ENCODE measurements at places on chromosomes 11 and 22.

DNA sequence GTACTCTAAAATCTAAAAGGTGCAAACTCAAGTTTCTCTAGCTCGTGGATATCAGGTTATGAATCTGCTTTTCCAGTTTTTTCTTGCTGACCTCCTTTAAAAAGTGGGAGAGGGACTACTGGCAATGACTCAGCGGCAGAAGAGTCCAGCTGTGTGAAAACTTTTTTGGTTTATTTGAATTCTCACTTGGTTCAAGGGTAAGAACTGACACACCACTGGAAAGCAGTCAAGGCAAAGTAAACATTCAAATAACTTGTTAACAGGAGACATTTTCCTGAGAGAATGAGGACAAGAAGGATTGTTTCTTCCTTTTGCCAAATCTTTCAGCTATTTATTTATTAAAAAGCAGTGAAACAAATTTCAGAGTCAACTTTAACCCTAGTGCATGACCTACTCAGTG, 36.1 kb downstream of the CDON start:
- no peak for DNase-seq

GRCh38 chr11:42036201-42036600, 576.7 kb upstream of the LRRC4C start:
- DNase-seq = no peak

- no peak for DNase-seq
Observed at GRCh38 chr11:100791103-100791502, 104.0 kb downstream of the ARHGAP42 start.

DNA sequence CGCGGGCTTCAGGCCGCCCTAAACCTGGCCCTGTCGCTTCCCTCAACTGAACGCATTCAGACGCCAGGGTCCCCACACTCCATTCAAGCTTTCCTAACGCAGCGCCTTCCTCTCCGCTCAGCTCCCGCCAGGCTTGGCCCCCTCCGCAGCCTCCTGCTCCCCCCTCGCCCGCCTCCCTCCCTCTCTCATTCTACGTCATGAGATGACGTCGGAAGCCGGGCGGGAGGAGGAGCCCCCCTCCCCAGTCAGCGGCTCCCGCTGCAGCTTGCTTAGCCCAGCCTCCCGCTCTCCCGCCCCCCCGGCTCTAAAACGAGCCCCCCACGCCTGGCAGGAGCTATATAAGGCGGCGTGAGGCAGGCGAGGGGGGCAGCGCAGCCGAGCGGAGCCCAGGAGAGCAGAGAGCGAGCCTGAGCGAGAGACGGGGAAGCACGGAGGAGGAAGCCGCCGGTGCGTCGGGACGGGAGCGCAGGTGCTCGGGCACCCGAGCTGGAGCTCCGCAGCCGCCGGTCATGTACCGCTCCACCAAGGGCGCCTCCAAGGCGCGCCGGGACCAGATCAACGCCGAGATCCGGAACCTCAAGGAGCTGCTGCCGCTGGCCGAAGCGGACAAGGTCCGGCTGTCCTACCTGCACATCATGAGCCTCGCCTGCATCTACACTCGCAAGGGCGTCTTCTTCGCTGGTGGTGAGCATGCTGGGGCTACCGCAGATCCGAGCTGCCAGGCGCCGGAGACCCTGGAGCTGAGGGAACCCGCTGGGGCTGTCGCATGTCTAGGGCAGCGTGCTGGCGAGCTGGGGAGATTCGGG, at the start of gene NPAS4:
Gene NPAS4, plus strand, starts transcription at position 365 of the 806 bp plus-strand sequence. Its CDS starts 145 bp downstream, at position 510.
- no peak for DNase-seq

- no peak for DNase-seq
Observed at GRCh38 chr11:111457731-111458368, 54.3 kb downstream of the BTG4 start.

- DNase-seq = no peak
Observed at GRCh38 chr11:84300092-84300491, 1013.9 kb upstream of the CCDC90B start.

DNA sequence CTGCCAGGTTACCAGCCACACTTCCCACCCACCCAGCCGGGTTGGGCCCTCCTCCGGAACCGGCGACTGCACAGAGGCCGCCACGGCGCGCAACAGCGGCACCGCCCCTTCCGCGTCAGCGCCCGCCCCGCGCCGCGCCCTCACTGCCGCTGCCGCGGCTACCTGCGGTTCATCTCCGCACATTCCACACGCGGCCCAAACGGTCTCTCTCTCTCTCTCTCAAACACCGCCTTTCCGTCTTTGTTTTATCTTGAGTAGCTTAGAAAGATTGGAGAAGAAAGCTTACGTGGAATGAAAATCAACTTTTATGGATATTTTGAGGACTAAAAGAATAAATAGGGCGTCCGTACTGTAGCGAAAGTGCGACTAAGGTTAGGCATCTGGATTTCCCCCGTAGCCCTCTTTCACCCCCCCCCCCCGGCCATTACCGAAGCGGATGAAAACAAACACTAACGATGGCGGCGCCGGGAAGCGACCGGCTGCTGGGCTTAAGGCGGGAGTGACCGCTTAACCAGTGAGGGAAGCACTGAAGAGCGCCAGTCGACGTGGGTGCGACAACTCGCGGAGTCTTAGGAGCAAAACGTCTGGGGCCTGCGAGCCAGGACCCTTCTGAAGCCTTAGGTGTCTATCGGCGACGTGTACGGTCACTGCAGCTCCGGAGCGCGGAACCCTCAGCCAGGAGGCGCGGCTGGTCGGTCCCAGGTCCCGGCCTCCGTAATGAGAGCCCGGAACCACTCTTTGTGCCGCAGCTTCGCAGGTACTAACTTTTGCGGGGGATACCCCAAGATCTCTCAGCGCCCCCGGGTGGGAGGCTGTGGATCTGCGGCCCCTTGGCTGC, at the start of the genes ATG13 and HARBI1:
Gene ATG13, plus strand, starts transcription at position 420 of the 838 bp plus-strand sequence. CDS start 26,739 bp downstream, outside the sequence.
Gene HARBI1, minus strand, starts transcription at position 94 of the 838 bp plus-strand sequence. CDS start 990 bp downstream, outside the sequence.
- DNase-seq = peak; percentile 83

- no peak for DNase-seq
Observed at GRCh38 chr11:128555606-128556005, 31.8 kb downstream of the ETS1 start.

- no peak for DNase-seq
Observed at GRCh38 chr11:44162004-44162403, 66.5 kb downstream of the EXT2 start.

GRCh38 chr11:22389526-22390282, 51.5 kb downstream of the SLC17A6 start:
- DNase-seq = no peak

- no peak for DNase-seq
Observed at GRCh38 chr11:40280159-40281051, 1179.0 kb downstream of the LRRC4C start.

DNA sequence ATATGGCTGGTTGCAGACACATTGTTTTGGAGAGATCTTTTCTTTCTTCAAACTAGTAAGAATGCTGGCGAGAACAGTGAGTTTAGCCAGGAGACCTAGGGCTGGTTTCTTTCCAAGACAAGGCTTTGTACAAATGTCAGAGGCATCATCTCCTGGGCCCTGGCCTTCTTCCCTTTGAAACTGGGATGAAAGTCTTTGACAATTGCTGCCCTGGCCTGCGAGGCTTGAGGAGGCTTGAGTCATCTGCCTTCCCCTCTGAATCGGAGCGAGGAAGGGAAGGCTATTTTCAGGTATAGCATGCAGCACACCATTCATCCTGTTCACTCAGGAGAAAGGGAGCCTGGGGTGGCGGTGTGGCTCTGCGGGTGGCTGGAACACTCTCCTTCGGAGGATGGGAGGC, 21.5 kb upstream of the PARVG start:
- no peak for DNase-seq

- no peak for DNase-seq
Observed at GRCh38 chr11:16179676-16180075, 176.7 kb downstream of the SOX6 start.

DNA sequence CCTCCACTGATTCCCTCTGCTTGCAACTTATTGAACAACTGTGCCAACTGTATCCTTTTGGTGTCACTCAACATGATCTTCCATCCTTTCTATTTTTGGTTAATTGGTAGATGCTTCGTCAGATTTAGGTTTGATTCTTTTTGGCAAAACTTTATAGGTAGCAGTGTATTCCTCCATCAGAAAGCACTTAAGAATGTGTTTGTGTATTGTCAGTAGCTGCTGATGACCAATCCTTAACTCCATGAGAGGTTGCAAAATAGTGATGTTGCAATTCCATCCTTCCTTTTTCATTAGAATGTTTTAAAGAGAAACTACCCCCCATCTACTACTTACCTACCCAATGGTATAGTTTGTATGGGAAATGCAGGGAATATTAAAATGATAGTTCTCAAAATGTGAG, 22.1 kb downstream of the FAM76B start:
- no peak for DNase-seq

GRCh38 chr11:64998141-64998540, 1.4 kb upstream of the BATF2 start:
- DNase-seq = no peak

GRCh38 chr11:74844072-74844471, 95.4 kb downstream of the RNF169 start:
- DNase-seq = no peak

DNA sequence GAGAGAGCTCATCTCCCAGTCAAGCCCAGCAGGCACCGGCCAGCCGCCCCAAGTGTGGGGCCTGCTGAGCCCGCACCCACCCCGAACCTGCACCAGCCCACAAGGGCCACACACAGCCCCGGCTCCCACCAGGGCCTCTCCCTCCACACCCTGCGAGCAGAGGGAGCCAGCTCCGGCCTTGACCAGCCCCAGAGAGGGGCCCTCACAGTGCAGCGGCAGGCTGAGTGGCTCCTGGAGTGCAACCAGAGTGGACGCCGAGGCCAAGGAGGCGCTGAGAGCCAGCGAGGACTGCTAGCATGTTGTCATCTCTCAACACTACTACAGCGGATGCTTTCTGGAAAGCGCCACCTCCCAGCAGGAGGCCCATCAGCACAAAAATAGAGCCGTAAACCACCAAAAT, 10.9 kb downstream of the DEFB108B start:
- no peak for DNase-seq

- no peak for DNase-seq
Observed at GRCh38 chr11:85815186-85815931, 4.4 kb upstream of the SYTL2 start.

DNA sequence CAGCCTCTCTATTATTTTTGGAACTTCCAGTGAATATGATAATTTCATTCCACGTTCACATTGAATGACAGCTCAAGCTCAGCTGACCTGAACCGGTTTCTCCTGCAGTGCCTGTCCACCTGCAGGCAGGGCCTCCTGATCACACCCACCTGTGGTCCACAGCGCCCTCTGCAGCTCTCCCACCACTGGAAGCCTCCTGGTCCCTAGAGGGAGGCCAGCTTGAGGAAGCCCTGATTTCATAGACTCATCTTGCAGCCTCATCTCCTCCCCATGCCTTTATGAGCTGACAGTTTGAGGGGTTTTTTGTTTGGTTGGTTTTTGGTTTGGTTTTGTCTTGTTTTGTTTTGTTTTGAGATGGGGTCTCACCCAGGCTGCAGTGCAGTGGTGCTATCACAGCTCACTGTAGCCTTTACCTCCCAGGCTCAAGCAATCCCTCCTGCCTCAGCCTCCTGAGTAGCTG, 29.9 kb upstream of the MALAT1 start:
- no peak for DNase-seq

DNA sequence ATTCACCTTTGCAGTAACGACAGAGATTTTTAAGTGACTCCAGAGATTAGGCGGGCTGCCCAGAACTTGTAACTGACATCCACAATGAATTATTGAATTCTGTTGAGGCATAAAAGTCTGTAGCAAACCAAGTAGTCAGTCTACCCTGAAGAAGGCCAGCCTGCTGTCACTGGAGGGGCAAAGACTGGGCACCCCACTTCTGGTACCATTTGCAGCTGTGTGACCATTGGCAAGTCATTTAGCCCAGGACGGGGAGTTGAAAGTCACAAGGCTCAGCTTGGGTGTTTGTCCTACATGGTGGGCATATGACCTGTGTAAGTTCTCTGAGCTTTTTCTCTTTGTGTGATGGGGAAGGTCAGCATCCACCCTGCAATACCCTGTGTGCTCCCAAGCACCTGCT, 119.4 kb downstream of the ARHGAP8 start:
- DNase-seq = no peak

DNA sequence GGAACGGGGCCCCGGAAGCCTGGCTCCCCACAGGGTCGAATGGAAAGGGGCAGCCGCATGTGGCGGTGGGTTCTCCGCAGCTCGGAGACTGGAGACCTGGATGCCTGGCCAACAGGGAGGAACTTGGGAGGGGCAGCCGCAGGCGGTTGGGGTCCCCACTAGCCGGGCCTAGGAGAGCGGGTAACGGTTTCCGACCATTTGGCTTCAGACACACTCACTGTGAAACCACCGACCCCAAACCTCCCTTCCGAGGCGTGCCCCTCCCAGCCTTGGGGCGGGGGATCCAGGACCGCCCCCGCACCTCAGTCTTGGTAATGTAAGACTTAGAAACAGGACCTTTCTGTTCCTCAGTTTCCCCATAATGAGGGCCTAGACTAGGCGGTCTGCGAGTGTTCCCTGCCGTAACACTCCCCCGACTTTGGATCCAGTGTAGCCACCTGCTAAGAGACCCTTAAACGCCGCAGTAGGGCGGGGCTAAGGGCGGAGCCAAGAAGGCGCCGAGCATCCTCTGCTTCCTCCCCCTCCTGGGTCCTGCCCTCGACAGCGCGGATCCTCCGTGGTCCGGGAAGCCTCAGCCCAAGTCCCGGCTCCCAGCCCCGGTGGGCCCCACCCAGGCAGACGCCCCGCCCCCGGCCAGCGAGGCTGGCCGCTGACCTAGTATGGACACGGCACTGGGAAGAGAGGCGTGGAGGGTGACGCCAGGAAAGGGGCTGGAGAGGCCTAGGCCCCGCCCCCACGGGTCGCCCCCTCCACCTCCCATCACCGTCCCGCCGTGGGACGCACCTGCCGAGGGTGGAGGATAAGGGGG, 1.8 kb upstream of the RASGRP2 start:
- peak; percentile 45 for DNase-seq

GRCh38 chr11:32279672-32280071, 155.7 kb downstream of the WT1 start:
- no peak for DNase-seq

DNA sequence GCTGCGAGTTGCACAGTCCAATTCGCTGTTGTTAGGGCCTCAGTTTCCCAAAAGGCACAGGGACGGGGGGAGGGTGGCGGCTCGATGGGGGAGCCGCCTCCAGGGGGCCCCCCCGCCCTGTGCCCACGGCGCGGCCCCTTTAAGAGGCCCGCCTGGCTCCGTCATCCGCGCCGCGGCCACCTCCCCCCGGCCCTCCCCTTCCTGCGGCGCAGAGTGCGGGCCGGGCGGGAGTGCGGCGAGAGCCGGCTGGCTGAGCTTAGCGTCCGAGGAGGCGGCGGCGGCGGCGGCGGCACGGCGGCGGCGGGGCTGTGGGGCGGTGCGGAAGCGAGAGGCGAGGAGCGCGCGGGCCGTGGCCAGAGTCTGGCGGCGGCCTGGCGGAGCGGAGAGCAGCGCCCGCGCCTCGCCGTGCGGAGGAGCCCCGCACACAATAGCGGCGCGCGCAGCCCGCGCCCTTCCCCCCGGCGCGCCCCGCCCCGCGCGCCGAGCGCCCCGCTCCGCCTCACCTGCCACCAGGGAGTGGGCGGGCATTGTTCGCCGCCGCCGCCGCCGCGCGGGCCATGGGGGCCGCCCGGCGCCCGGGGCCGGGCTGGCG, at the start of gene BCR:
Gene BCR, plus strand, starts transcription at position 209 of the 592 bp plus-strand sequence. CDS start 452 bp downstream, outside the sequence.
- DNase-seq = peak; percentile 34

All from stimulated activated CD4-positive, alpha-beta T cell treated with anti-CD3 and anti-CD28 coated beads, Interleukin-15, amount 100 ng/mL, for 1 hour (primary cell).